ENCODE measurements at places on chromosomes 5 and 9. TPM values are rescaled to one million over a fixed set of nuclear protein-coding genes. Genes with fewer than 3 reads are reported as not detected.

The BRINP1 gene
- 10.9 TPM for total RNA-seq

DNA sequence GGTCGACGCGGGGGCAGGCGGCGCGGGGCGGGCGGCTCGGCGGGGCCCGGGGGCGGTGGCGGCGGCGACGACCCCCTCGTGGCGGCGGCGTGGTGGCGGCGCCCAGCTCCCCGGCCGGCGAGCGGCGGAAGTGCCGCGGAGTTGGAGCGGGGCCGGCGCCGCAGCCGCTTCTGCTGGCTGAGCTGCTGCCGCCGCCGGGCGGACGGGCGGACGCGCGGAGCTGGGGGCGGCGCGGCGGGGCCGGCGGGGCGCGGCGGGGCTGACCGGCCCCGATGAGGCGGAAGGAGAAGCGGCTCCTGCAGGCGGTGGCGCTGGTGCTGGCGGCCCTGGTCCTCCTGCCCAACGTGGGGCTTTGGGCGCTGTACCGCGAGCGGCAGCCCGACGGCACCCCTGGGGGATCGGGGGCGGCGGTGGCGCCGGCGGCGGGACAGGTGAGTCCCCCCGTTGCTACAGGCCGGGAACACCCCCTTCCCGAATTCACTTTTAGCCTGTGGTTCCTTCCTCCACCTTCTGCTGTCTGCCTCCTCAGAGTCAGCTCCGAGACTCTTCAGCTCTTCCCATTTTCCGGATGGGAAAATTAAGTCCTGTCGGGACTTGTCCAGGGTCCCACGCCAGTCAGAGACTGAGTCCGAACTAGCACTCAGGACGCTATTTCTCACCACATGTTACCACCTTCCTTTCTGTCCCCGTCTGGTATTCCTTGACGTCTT, at the start of gene GALNT10:
GALNT10 (plus strand) TSS at position 139 of the 710 bp plus-strand sequence; CDS start at position 273, 134 bp downstream.
- peak; percentile 58 for DNase-seq

GRCh38 chr5:54969856-54970828, 15.3 kb downstream of the ESM1 start:
- DNase-seq: no peak

The ALDH1B1 gene
- 5.7 TPM for total RNA-seq

DNA sequence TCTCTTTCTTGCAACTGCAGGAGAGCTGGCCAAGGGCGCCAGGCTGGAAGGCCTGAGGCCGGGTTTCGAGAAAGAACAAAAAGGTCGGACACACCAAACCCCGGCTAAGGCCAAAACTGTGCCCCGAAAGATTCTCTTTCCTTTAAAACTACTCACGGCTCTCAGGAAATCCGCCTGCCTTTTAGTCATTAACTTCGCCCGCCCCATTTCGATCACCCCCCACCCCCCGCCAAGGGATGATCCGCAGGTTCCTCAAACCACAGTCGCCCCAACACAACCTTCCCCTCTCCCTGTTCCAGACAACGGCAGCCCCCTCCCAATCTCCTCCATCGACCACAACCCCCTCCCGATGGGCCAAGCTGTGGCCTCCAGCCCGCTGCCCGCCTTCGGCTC, 536 bp downstream of the FEM1C start:
- no peak for DNase-seq

DNA sequence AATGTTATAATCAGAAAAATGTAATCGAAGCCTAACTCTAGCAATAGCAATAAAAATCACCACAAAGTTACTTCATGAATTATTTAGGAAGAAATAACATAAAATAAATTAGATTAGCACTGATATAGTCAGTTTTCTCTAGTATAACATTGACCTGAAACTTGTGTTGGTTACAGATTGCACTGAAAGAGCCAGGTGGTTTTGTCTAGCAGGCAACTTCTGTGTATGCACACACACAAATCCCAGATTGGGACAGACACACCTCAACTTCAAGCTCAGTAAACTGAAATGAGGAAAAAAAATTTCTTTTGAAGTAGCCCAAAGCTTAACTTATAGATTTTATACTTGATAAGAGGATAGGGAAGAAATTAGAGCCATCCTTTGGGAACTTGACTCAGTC, 129.3 kb downstream of the EFNA5 start:
- DNase-seq: no peak

- DNase-seq: no peak
Measured at GRCh38 chr9:112112519-112112918, 62.6 kb downstream of the SUSD1 start.

DNA sequence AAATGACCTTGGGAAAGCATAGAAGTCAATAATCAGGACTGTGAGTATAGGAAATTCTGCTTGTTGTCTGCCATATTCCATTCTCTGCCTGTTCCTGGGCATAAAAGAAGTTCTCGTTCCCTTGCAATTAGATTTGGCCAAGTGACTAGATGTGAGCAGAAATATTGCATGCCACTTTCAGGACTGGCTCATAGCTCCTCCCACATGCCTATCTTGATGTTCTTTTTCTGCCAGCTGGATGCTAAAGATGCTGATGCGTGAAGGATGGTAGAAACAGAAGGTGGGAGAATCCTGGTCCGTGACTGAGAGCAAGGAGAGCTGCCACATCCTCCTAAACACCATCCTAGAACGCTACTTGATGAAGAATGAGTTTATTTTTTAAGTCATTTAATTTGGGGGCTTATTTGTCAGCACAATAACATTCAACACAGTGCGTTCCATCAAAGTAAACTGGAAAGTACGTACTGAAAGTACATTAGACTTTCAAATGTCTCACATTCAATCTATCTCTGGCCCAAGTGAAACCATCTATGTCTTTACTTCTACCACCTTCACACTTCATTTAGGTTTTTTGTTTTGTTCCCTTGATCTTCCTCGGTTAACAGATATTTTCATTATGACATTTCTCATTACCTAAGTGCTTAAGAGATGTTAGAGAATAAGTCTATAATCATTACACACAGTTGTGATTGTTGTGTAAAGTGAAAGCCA, 648.5 kb downstream of the RAB3C start:
- DNase-seq: no peak
